ENCODE measurements at places on chromosomes 1 and 21. TPM values are rescaled to one million over a fixed set of nuclear protein-coding genes. Genes with fewer than 3 reads are reported as not detected.
A peak's percentile ranks its signal among the peaks of the same experiment; 100 is the strongest.

- peak; percentile 59 for DNase-seq
These were observed 45.8 kb downstream of the TTC39A start for GRCh38 chr1:51284487-51284954.

Gene SPRR1A
- not detected for total RNA-seq

GRCh38 chr1:63261736-63262458 is 60.5 kb upstream of the FOXD3 start:
- no peak for DNase-seq

Gene UBL4B
- not detected for total RNA-seq

GRCh38 chr1:37400466-37401225 is 73.7 kb upstream of the ZC3H12A start:
- DNase-seq = no peak

All from fibroblast of the aortic adventitia (primary cell).